ENCODE measurements at places on chromosomes 1 and 21. TPM values are rescaled to one million over a fixed set of nuclear protein-coding genes. Genes with fewer than 3 reads are reported as not detected.

DNA sequence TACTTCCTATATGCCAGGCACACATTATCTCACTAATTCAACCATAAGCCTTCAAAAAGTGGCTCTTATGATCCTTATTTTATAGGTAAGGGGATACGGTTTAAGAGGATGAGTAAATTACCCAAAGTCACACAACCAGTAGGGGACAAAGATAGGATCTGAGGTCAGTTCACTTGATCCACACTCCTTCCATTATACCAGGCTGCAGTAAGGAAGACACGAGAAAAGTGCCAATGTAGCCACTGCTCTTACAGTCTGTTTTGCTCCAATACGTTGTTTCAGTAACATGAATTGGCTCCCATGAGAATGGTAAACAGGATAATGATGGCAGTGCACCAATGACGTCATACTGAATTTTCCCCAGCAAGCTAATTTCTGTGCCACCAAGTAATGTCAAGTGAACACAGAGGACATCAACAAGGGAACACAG lies 15.4 kb upstream of the GUCA2A start:
- H3K36me3 ChIP-seq = peaks cover 21% of the 10 kb centered on the region
- H3K27me3 ChIP-seq = no peaks in the 10 kb centered on the region
- no peak for DNase-seq
- no peak overlapping the region for H3K4me3 ChIP-seq
- no peak overlapping the region for H3K27ac ChIP-seq
- H3K4me1 ChIP-seq = peaks cover 26% of the 10 kb centered on the region

GRCh38 chr21:38444691-38445090 lies 53.6 kb downstream of the ERG start:
- no peak for DNase-seq
- no peaks in the 10 kb centered on the region for H3K27me3 ChIP-seq
- H3K36me3 ChIP-seq = no peaks in the 10 kb centered on the region
- peaks cover 55% of the 10 kb centered on the region for H3K4me1 ChIP-seq

- no peaks in the 10 kb centered on the region for H3K36me3 ChIP-seq
- peaks cover 61% of the 10 kb centered on the region for H3K27me3 ChIP-seq
- no peak overlapping the region for H3K27ac ChIP-seq
- no peak for DNase-seq
- H3K4me3 ChIP-seq = no peak overlapping the region
- peaks cover 33% of the 10 kb centered on the region for H3K4me1 ChIP-seq
Measured at GRCh38 chr1:20729990-20730689, 2.4 kb downstream of the SH2D5 start.

DNA sequence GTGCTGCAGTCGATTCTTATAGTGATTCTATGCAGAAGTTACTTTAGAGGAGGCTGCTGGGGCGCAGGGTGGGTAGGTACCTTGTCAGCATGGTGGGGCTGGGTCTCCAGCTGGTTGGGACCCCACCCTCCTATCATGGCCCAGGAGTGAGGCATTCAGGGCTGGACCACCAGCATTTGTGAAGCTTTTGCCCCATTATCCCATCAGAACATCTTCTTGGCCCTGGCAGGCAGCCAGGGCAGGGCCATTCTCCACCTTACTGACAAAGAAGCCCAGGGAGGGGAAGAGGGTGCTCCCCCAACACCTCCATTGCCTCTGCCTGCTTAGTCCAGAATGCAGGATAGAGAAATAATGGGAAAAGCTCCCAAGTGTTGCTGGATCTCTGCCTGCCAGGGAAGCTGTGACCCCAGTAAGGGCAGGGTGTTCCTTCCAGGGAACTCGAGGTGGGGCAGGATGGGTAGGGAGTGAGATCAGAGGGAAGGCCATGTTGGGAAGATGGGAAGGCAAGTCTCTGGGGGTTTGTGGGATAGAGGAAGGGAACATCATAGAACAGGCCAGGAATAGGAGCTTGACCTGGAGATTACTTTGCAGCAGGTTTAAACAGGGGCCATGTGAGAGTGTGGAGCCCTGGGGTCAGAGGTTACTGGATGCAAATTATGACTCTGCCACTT lies 16.2 kb upstream of the SLC2A1 start:
- H3K27me3 ChIP-seq = no peaks in the 10 kb centered on the region
- DNase-seq = no peak
- no peak overlapping the region for H3K27ac ChIP-seq
- H3K4me3 ChIP-seq = no peak overlapping the region
- H3K4me1 ChIP-seq = peaks cover 10% of the 10 kb centered on the region

GPA33 gene
- 0.91 TPM for total RNA-seq
